Femur (tissue), 1 donor: ENCODE measurements at places on chromosomes 1 and 21.

DNA sequence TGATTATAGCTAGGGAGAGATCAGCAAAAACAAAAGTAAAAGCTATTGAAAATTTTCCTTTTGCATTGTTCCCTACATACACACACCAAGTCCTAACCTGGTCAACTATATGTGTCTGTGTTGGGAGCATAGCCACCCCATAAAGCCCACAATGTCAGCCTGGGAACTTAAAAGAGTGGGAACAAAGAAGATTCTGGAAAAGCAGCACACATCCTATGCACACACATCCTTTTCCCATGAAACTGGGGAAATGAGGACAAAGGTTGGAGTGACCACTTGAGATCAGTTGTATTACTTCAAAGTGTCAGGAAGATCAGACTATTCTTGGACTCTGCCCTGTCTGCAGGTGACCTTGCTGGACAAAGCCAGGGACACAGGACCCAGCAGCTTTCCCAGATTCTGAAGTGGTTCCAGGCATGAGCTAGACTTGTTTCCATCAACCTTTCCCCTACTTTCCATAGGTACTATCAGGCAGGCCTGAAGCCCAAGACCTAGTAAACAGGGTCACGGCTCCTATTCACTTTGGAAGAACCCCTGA lies 15.9 kb downstream of the TXNIP start:
- no peak for DNase-seq

DNA sequence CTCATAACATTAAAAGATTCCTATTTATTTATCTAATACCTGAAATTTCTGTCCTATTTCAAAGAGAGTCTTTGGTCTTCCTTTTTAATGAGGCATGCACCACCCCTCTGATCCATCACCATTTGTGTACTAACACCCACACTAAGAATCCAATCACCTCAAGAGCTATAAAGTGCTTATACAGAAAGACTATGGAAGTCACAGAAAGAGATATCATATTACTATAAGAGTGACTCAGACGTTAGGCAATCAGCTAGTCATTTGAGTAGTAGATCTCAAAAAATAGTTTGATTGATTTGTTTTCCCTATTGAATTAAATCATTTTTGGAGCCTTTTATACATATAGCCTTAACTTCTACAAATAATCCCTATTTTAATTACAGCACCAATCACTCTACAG lies 46.1 kb downstream of the NME7 start:
- no peak for DNase-seq

- DNase-seq = no peak
These were observed 141.2 kb upstream of the CD34 start for GRCh38 chr1:208052135-208052534.

DNA sequence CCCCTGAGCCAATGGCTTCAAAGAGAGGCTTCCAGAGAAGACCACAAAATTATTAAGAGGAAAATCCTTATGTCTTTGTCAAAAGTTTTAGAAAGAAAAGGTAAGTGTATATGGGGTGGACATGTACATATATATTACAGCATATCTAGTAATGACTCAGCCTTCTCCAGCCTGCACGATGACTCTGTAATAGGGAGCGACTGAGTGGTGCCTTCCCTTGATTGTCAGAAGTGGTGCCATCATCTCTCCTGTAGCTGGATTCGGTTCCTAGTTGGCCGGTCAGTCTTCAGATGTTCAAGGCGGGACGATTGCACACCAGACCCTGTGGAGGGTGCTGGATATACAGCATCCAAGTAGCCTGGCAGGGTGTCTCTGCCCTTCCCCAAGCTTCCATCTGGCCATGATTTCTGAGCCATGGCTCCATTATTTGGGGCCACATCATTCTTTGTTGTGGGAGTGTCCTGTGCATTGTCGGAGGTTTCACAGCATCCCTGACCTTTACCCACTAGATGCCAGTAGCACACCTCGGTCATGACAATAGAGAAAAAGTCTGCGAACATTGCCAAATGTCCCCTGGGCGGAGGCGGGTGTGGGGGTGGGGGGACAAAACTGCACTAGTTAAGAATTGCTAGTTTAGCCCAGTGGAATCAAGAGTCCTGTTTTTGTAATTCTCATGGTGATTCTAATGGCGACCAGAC lies 206.2 kb upstream of the KAZN start:
- no peak for DNase-seq
